ENCODE measurements at places on chromosomes 1 and 21.

DNA sequence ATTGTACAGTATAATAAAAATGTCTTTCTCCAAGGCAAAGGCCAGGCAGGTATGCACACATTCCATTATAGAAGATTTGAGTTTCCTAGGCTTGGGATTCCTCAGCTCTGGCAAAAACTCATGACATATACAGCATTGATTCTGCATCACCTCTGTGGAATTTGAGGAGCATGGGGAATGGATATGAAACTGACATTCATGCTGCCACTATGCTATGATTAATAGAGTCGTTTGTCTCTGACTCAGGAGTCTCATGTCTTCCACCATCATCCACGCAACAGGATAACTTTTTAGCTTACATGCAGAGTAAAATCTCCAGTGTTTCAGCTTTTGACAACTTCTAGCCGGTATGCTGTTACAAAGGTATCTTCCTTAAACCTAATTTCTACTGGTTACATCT is 49.8 kb upstream of the ADORA3 start:
- DNase-seq, result no peak

DNA sequence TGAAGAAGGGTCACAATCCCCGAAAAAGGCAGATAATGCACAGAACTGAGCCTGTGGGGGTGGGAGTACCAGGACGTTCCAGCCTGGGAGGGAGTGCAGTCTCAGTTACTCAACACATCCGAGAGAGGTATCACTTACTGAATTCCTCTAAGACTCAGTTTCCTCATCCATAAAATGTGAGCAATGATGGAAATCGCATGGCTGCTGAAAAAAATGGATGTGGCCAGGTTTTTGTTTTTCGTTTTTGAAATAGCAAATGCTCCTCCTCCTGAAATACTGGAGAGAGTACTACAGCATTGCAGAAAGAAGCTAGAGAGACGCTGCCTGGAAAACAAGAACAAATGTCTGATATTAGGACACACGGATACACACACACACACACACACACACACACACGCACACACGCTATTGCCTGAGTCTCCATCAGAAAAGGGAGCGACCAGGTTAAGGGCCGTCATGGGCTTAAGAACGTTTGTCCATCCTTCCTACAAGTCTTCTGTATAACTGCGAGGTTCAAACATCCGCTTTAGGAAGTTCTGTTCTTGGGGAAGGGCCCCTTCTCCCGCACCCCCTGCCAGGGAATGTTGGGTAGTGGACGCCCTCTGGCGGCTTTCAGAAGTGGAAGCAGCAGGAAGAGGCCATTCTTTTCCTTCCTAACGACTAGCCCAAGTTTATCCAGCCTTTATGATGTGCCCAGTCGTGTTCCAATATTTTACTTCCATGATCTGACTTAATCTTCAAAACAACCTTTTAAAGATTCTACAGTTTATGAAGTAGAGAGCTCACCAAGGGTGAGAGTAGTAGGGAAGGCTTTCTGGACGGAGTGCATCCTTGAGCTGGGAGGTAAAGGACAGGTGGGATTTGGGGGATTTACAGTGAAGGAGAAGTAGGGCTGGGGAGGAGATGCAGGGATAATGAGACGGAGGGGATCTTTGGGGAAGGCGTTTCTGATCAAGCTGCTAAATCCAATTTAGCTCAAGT is 699 bp upstream of the NES start:
- no peak for DNase-seq

DNA sequence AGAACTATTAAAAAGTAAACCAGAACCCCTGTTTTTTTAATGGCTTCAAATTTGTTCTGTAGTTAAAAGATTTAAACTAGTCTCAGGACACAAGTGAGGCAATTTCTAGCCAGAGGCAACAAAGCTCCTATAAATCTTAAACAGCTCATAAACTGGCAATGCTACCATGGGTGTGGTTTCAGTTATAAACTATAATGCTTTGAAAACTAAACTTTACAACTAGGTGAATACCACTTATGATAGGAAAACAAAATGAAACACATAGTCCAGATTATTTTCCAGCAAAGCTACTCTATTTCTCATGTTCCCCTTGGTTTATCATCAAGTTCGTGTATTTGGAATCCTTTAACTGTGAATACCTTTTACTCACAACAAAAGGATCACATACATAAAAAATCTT is 282.5 kb downstream of the VAV3 start:
- DNase-seq, result no peak

DNA sequence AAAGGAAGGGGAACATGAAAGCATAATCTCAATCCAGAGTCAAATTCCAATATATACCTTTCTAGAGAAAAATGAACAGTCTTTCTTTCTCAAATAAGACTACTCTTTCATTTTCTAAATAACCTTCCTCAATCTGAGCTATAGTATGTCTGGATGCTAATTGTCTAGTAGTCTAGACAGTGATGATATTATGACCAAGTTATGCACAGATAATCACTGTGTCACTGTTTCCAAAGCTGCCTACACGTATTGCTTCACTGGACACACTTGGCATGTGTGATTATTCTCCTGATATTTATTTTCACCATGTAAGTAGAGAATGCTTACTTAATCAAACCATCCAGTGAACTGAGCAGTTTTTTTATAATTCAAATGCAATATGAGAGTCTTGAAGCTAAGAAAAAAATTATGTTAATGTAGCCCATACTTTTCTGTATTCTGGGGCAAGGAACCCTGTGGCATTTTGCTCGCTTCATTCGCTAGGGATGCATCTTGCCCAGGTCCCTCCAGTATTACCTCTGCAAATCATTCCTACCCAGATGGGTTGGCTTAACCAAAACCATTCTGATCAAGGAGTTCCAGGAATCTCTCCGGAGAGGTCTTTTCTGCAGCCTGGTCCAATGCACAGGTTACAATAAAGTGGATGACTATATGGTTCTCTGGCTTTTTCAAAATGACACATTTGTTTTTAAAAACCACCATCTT is 303.1 kb upstream of the RUNX1 start:
- DNase-seq, result no peak

- no peak for DNase-seq
Observed at GRCh38 chr1:170987424-170987823, 52.1 kb downstream of the MROH9 start.

GRCh38 chr1:231386466-231386865 is 35.6 kb downstream of the EGLN1 start:
- DNase-seq, result no peak

DNA sequence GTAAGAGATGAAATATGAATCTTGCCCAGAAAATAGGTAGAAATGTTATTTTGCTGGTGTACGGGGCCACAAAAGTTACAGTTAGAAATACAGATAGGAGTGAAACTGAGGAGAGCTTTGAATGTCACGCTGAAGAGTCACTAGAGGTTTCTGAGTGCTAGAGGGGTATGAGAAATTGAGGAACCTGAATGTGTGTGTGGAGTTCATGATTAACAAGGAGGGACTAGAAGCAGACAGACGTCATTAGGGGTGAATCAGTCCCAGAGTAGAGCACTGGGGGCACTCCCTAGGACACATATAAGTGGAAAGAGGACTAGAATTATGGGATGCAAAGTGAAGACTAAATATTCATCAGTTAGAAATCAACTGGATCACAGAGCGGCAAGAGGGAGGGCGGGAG is 188.9 kb upstream of the MAP1LC3C start:
- DNase-seq, result no peak

- no peak for DNase-seq
Observed at GRCh38 chr1:163263818-163264655, 57.7 kb upstream of the NUF2 start.

DNA sequence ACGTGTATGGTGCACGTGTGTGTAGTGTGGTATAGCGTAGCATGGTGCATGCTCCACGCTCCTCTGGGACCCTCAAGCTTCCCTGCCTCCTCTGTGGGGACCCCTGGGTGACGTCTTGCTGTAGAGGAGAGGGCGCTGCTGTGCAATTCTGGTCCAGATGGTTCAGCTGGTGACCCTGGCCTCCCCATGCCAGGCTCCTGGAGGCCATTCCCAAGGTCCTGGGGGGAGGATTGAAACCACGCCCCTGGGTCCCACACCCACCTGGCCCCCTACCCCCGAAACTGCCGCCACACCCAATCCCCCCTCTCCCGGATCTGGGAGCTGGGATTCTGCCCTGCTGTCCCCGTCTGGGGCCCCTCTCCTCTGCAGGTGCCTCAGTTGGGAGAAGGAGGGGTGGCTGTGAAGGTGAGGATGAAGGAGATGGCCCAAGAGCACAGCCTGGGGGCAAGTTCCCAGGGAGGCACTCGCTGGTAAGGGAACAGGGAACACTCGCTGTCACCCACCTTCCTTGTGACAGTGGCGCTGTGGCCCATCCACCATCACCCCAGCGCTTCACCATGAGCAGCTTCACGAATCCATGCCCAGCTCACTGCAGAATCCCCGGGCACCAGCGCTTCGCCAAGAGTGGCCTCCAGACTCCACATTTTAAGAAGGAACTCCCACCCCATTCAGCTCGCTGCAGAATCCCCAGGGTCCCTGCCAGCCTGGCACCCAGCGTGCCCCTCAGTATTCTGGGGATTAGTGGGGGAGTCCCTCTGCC is 38.0 kb downstream of the WDR4 start:
- DNase-seq, result no peak

GRCh38 chr1:217389895-217390294 is 241.0 kb downstream of the GPATCH2 start:
- DNase-seq, result no peak

GRCh38 chr21:40120940-40121575 is 253.8 kb downstream of the PCP4 start:
- no peak for DNase-seq

DNA sequence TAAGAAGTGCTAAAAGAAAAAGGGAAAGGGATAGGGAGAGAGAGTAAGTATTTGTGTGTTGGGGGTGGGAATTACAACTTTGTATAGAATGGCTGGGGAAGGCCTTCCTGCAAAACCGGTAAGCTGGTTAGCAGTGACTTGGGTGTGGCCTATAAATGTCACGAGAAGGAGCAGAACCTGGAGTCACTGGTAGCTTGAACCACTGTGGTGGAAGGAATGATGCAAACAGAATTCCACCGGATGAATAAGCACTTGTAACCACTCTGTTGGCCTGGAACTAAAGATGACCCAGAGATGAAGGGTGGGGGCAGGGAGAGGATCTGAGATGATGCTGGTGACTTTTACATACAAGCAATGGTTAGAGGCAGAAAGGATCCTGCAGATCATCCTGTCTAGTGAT is 8.9 kb downstream of the XKR8 start:
- DNase-seq, result no peak

DNA sequence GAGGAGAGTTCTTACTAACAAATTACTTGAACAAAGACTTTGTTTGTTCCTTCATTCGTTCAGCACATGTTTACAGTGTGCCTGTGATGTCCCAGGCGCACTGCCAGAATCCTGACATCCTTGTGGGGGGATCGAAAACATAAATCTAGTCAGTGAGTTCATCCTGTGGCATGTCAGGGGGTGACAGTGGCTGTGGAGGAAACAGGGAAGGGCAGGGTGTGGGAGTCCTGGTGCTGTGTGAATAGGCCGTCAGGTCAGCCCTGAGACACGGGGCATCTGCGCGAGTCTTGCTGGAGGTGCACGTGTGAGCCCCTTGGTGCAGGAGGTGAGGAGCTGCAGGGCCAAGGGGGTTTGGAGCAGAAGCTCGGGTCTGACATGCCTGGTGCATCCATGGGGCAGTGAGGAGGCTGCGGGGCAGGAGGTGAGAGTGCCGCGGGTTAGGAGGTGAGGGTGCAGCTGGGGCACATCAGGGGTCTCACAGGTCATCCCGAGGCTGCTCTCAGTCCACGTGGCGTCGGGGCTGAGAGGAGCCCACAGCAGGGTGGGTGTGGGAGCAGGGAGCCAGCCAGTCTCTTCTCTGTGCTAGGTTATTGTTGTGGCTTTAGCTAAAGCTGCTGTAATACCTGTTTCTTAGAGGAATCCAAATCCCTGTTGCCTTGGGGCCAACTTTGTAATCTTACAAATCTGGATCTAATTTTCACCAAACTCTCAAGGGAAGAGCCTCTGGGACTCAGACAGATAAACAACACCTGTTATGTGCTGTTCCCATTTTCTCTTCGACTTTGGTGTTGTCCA is 93.4 kb downstream of the PCBP3 start:
- DNase-seq, result no peak

DNA sequence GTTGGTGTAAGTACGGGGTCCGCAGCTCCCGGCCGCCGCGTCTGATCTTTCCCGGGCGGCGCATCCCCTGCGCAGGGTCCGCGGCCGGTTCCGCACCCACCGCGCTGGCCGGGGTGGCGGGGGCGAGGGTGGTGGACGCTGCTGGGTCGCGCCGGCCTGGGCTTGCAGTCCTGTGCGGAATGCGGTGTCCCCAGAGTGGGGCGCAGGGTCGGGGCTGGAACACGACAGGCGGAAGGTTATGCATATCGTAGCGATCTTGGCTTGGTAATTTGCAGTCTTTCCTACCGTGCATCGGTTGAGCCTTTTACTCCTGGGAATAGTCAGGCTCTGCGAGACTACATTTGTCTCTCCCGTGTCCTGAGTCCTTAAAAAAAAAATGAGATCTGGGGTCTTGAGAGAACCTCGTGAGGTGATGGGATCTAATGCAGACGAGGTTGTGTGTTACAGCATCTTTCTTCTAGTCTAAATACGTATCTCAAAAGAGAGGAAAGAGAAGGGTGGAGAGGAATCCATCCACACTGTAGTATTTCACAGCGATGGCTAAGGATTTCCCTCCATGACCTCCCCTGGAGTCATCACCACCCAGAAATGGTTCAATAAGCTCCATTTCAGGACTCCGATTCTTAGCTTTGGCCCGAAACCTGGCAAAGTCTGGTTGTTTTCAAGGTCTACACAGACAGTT is 572 bp downstream of the ATP1B1 start:
- peak; percentile 49 for DNase-seq

DNA sequence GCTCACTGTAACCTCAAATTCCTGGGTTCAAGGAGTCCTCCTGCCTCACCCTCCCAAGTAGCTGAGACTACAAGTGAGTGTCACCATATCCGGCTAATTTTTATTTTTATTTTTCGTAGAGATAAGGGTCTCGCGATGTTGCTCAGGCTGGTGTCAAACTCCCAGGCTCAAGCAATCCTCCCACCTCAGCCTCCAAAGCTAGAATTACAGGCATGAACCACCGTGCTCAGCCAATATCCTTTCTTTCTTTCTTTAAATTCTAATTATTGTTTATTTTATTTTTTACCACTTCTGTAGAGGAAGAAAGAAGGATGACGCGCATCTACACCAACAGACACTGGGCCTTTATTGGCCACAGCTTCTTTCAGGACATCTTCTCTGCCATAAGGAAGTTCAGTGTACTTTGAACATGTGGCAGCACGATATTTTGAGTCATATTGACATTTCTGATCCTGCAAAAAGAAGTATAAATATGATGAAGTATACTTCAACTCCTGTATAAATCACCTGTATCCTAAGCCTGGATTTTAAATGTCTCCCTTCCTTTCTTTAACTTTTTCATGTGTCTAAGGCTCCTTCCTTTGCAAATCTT is 15.8 kb downstream of the CTSS start:
- DNase-seq, result no peak

DNA sequence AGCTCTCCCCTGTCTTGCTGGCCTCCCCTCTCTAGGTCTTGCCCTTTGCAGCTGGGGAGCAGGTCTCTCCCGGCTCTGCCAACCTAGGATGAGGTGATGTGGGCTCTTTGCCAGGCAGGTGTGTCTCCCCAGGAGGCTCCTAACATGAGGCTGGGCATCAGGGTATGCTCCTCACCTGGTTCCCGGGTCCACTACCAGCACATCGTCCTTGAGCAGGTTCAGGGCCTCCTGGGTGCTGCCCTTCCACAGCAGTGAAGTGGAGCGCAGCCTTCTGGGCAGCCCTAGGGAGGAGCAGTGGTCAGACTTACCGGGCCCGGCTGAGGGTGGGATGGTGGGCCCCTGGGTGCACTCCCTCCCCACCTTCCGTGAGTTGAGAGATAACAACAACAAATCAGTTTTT is 17.5 kb downstream of the LACTBL1 start:
- no peak for DNase-seq

Data from naive thymus-derived CD4-positive, alpha-beta T cell (primary cell).